ENCODE measurements at places on chromosomes 4 and X.
A peak's percentile ranks its signal among the peaks of the same experiment; 100 is the strongest.

GRCh38 chr4:174699654-174700053 is 129.4 kb downstream of the GLRA3 start:
- no peak for DNase-seq

GRCh38 chr4:171025776-171026175 is 787.4 kb upstream of the GALNTL6 start:
- DNase-seq, result no peak

- DNase-seq, result no peak
Observed at GRCh38 chrX:134679644-134680043, 21.4 kb upstream of the PLAC1 start.

DNA sequence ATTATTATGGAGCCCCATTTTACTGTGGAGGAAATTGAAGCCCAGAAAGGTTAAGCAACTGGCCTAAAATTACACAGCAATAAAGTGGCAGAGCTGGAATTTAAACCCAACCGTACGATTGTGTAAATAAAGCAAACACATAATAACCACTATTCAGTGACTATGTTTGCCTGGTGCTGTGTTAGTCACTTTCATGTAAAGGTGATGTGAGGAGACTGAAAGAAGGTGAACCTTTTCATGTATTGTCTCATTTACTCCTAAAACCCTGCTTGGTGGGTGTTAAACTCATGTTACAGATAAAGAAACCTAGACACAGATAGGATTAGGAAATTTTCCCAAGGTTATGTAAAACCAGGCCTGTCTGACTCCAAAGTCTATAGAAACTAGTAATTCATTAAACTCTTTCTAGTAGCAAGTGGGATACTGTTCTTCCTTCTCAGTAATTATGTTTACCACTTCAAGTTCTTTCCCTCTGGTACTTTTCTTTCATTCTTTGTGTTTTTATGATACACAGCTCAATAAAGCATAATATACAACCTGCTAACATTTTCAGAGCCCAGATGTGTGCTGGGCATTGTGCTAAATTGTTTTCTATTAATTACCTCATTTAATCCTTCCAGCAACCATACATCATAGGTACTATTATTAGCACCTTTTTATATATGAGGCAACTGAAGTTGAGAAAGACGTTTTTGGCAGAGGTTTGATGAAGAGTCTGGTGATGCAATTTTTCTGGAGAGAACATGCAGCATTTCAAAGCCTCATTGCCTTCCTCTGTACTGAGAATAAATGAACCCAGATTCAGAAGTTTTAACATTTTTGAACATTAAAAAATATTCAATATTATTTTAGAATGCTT is 202.7 kb downstream of the SPRY1 start:
- DNase-seq, result no peak

- peak; percentile 81 for DNase-seq
Observed at GRCh38 chr4:4443821-4444220, 56.9 kb downstream of the NSG1 start.

- DNase-seq, result no peak
Observed at GRCh38 chrX:98114021-98114420, 1230.3 kb downstream of the RPA4 start.

GRCh38 chr4:109890076-109890475 is 22.6 kb upstream of the EGF start:
- no peak for DNase-seq

- no peak for DNase-seq
Observed at GRCh38 chr4:7841071-7841470, 98.6 kb downstream of the AFAP1 start.
